ENCODE measurements at places on chromosomes 6 and 20.
A peak's percentile ranks its signal among the peaks of the same experiment; 100 is the strongest.

DNA sequence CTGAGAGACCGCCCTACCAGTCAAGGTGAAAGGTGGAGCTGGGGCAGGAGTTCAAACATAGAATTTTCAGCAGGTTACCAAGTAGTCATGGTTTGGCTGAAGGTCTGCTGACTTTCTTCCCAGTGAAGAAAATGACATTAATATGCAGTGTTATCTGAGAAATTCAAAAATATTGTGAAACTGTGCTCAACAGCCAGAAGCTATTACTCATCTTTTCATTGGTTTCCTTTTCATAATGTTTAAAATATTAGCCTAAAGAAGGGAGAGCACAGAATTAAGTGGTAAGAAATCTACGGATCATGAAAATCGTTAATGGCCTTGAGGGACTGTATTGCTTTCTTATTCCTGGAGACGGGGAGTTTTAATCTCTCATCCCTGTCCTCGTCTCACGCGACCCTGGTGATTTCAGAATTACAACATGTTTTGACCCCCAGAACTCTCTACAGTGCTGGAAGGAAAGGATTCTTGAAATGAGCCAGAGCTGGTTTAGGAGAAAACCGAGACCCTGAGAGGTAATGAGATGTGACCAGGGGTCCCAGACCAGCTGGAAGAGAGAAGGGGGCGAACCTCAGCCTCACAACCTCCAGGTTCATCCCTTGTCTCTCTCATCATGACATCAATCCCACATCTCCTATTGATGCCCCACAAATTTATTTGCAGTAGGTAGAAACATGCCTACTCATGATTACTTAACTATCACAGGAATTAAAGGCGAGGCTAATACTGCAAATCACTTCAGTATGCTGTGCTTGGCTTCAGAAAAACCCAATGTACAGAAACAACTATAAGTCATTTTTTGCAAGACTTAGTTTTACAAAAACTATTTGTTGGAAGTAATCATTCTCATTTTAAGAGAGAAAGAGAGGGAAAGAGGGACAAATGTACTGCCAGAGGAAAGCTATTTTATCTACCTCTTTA, 209.5 kb downstream of the FNDC1 start:
- DNase-seq: no peak

GRCh38 chr20:59118855-59119254, 44.8 kb upstream of the ZNF831 start:
- DNase-seq: no peak

GRCh38 chr6:53306819-53307347, 41.9 kb downstream of the ELOVL5 start:
- DNase-seq: no peak

DNA sequence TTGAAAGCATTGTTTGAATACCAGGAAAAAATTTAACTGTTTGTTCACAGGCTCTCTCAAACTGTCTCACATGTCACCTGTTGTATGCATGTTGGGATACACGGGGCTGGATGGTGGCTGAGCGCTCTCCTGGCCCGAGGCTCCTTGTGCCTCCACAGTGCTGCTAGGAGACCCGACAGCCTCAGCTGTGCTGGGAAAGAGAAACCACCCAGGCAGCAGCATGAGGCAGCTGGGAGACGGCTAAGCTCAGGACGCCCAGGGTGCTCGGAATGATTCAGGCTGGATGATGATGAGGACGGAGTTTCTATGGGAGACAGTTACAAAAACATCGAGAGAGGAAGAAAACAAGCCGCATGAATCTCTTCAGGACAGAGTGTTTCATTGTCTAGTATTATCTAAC, 278.0 kb upstream of the CDH4 start:
- DNase-seq: no peak

- no peak for DNase-seq
Observed at GRCh38 chr20:10970109-10970508, 296.3 kb upstream of the JAG1 start.

- no peak for DNase-seq
Observed at GRCh38 chr6:101393829-101394251, 332 bp downstream of the GRIK2 start.

GRCh38 chr6:161143663-161144430, 130.0 kb downstream of the AGPAT4 start:
- no peak for DNase-seq

DNA sequence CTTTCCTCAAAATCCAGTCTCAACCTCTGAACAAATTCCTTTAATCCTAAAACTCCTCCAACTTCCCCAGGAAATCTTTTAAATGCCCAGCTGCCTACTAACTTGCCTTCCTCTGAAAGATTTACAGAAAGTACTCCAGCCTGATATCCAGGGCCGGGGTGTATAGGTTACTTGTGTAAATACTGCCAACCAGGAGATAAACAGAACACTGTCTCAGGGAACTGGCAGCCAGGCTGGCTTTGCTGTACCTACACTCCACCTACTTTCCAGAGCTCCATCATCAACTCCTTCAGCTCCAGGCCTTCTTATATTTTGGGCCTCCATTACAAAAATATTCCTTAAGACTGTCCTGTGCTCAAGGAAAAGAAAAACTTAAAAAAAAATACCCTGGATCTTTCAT, 85.9 kb downstream of the CEP162 start:
- no peak for DNase-seq

DNA sequence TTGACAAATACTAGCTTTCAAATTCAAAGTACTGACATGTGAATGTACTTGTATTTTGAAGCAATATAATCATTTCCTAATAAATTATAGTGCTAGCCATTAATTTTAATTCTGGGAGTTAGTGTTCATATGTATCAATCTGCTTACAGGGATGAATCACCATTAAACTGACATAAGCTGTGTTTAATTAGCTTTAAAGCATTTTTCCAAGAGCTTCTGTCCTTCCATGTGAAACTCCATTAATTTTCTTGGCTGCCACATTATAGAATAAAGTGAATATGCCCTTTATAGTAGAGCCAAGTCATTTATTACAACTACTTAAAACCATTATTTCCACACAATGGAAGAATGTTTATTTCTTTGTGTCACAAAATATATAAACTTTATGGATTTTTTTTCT, 150.8 kb downstream of the COL21A1 start:
- no peak for DNase-seq

DNA sequence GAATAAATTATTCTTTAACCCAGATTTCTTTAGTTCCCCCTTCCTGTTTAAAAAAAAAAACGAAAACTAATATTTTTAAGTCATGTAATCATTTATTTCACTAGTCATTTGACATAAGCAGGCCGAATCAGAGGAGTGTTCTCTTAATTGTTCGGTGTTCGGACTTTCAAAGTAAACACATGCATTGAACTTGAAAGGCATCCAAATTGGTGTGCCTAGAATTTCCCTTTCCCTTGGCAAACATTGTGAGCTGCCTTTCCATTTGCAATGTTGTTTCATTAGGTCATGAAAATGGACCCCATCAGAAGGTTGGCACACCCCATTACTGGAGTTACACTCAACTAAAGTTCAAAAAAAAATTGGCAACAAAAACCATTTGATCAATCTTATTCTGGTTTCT, 283.0 kb upstream of the MARCKS start:
- no peak for DNase-seq

GRCh38 chr6:53042112-53042511, 23.1 kb upstream of the FBXO9 start:
- no peak for DNase-seq

DNA sequence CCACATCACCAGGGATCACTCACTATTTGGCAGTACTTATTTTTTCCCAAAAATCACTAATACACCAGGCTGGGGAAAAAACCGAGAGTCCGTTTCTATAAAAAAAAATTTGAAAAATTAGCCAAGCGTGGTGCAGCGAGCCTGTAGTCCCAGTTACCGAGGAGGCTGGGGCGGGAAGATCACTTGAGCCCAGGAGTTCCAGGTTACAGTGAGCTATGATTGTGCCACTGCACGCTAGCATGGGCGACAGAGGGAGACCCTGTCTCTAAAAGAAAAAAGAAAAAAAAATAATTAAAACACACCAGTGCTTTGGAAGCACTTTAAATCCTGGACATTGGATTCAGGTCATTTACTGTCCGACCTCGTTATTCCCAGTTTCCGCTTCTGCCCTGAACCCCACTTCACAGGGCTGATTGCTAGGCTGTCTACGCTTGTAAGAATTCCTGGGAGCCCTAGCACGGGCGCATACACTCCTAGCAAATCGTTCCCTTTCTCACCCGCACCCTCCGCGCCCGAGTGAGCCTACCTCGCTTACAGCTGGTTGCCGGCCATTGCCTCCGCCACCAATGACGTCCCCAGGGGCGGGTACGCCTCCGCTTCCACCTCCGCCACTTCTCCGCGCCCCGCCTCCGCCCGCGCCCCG, at the start of gene TPMT:
Gene TPMT (minus strand): TSS at position 571 of the 643 bp plus-strand sequence. CDS start 5,950 bp downstream, outside the sequence.
- no peak for DNase-seq

GRCh38 chr6:37731888-37732287, 34.2 kb upstream of the MDGA1 start:
- DNase-seq: peak; percentile 7

DNA sequence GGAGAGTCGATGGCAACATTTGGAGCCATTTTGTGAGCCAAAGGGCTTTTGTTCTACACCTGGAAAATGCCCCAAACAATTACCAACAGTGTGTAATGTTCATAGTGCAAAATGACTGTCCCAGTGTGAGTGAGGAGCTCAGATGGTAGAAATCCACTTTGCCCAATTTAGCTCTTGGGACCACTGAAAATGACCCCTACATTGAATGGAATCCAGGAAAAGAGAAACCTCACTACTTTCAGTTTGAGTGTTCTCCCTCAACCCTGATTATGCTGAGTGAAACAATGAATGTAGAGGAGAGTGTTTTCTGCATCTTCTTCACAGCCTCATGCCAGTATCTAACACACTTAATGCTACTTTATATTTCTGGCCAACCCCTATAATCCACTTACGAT, 84.9 kb upstream of the NRN1 start:
- DNase-seq: no peak

- DNase-seq: no peak
Observed at GRCh38 chr6:47076422-47077344, 34.6 kb upstream of the ADGRF1 start.

DNA sequence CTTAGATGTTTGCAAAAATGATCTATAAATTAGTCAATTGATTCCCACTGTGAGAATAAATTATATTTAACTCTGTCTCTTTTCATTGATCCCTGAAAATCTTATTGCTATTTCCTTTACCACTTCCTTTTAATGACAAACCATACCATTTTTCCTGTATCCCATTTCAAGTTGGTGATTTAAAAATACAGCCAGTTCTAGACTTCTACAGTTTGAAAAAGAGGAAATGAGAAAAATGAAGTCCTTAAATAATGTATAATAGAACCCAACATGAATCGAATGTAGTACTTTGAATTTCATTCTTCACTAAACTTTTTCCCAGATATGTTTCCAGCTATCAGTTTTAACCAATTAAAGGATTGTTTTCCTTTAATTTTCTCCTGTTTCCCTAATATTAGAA, 29.5 kb upstream of the SDHAF4 start:
- no peak for DNase-seq
